ENCODE measurements at places on chromosomes 16 and 17. TPM values are rescaled to one million over a fixed set of nuclear protein-coding genes. Genes with fewer than 3 reads are reported as not detected.

DNA sequence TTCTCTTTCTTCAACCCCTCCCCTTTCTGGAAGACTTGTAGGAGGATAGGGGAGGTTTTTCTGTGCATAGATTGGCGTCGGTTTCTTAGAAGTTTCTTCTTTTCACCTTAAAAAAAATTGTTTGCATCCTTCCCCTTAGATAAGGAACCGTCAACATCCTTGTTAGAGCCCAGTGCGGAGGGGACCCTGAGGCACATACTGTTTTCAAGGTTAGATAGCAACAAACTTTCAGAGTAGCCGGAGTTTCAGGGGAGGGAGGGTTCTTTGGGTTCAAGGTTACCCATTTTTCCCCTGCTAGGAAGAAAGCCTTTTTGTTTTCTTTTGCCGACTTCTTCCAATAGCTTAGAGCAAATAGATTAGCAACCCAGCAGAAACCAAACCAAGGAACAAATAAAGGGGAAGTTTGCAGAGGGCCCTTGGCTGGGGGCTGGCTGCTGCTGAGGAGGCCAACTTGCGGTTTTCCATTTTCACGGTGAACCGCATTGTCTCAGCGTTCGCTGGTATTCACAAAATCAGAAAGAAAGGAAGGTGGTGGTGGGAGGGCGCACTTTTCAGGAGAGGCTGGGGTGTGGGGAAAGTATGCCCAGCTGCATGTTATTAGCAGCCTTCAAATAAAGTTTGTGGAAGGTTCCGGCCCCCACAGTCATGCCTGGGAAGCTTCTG lies 28.8 kb downstream of the MSI2 start:
- peak; percentile 12 for DNase-seq

- no peak for DNase-seq
Measured at GRCh38 chr17:1695365-1695764, 10.7 kb upstream of the PRPF8 start.

The GEMIN4 gene
- total RNA-seq, result 16.4 TPM

The TANC2 gene
- 20.2 TPM for total RNA-seq

- DNase-seq, result no peak
Measured at GRCh38 chr16:87173294-87173893, 143.8 kb downstream of the C16orf95 start.

All from mucosa of descending colon (tissue), 3 donors.